Tibial nerve (tissue), 4 donors: ENCODE measurements at places on chromosomes 16 and 17.

DNA sequence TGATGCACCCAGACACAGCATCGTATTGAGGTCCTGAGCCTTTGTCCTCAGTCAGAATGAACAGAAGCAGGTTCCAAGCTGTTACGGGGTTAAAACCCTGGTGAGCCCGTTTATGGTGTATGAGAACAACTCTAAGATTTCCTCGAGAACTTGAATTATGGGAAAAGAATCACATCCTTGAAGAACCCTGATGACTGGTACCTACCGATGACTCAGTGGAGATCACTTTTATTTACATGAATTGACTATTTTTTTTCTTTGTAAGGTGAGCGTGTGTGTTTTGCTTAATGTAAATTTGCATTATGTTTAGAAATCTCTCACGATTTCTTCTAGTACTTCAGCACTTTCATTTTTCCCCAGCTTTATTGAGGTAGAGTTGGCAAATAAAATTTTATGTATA, 3.3 kb upstream of the KRTAP4-4 start:
- DNase-seq, result no peak

DNA sequence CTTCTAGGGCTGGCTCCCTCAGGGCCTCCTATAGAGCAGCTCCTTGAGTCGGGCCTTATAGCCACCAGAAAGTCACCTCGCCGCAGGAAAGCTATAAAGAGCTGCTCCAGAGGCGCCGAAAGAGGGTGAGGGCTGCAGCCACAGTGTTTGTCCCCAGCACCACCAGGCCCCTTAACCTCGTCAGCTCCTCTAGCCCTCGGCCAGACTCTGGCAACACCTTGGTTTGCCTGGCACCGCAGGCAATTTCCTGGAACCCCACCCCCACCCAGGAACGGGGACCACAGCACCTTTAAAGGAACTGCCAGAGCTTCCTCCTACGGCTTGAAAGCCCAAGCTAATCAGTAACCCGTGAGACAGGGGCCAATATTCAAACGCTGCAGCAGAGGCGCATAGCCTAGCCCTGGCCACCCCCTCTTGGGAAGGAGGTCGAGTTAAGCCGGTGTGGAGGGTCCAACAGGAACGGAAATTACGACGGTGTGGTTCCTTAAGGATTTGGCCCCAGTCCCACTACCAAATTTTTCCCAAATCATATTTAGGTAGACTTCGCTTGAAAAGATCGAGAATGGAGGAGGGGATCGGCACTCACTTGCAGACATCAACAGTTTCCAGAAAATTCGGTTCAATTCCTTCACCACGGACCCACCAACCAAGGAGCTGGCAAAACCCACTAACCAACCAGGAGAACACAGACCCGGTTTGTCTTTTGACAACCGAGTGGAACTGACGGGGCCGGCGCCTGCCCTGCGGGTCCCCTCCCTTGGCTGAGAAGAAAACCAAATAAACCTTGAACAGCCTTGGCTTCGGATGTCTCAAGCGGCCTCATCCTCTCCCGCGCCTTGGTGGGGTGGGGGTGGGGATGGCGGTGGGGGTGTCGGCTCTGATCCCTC, 3.0 kb downstream of the HOXB6 start:
- no peak for DNase-seq

- no peak for DNase-seq
Measured at GRCh38 chr17:61398721-61399130, 917 bp upstream of the TBX2 start.

- DNase-seq, result peak; percentile 56
Measured at GRCh38 chr16:84599521-84600202, 18.2 kb downstream of the COTL1 start.

- DNase-seq, result no peak
Measured at GRCh38 chr17:32482568-32483320, 4.0 kb upstream of the CDK5R1 start.

- peak; percentile 29 for DNase-seq
Measured at GRCh38 chr16:85829751-85830445, 30.4 kb downstream of the COX4I1 start.

DNA sequence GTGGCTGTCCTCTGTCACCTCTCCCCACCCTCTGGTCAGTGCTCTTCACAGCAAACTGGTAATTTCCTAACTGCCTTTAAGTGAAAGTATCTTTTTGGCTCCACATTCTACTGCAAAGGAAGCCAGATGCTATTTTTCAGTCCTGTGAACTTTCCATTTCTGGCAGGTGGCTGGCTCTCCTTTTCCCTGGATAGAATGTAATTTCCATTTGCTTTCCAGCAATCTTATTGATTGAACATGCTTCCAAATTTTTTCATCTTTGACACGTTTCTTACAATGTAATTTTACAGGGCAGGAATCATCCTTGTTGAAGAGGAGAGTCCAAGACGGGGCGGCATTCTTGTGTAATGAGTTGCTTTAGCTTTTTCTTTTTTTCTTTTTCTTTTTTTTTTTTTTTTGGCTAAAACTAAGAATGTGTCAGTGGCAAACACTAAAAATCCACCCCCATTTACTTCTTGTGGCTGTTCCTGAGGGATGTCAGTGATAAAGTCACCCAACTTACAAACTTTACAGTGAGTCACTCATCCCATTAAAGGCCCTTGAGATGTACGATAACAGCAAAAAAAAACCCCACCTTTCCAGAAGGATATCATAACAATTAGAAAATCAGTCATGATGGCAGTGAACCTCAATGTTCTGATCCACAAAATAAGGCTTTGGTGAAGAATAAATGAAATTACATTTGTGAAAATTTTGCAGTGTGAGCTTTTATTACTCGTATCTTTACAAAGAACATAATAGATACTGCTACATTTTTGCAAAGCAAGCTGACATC, 29.4 kb upstream of the PRKCA start:
- no peak for DNase-seq

- no peak for DNase-seq
Measured at GRCh38 chr17:33390479-33391176, 97.5 kb upstream of the ASIC2 start.

DNA sequence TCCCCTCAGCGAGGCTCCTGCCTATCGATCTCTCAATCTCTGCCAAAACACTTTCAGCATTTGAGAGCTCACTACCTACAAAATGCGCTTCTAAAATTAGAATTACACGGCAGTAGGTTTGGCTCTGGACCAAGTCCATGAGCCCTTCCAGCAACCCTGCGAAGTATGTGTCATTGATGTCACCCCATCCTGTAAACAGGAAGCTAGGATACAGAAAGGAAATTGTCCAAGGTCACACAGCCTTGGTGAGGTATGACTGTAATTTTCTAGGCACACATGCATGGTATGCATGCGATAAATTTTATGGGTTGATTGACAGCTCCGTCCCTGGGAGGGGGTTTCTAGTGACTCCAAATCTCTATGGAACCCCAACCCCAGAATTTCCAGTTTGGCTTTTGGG, 330.3 kb upstream of the CDH5 start:
- no peak for DNase-seq

DNA sequence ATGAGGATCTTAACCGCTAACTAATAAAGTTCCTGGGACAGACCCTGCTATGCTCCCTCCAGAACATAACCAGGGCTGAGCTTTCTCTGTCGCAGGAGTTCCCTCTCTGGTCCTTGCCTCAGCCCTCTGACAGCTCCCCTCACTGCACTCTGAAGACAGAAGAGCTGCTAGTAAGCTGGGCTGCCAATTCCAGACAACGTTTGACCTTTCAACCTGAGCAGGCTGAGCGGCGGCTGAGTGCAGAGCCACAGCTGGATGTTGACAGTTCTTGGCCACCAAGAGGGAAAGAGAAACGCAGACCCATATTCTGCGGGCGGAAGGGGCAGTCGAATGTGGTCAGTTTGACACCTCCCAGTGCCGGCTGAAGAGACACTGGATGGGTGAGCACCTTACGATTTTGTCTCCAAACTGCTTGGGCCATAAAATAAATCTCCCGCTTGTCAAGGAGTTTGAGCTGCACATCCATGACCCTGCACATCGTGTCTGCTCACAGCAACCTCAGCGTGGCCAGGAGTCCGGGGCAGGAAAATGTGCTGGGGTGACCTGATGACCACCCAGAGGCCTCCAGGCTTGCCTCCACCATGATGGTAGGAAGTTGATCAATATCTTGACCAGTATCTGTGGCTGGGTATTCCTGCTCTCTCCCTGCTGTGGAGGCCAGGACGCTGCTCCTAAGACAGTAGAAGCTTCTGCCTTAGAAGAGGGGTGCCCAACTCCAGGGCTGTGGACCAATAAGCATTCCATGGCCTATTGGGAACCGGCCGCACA, 209.2 kb downstream of the PARN start:
- DNase-seq, result no peak
